ENCODE measurements at places on chromosomes 11 and 22.
A peak's percentile ranks its signal among the peaks of the same experiment; 100 is the strongest.

- no peak for DNase-seq
These were observed 17.9 kb upstream of the TMPRSS6 start for GRCh38 chr22:37127350-37127878.

DNA sequence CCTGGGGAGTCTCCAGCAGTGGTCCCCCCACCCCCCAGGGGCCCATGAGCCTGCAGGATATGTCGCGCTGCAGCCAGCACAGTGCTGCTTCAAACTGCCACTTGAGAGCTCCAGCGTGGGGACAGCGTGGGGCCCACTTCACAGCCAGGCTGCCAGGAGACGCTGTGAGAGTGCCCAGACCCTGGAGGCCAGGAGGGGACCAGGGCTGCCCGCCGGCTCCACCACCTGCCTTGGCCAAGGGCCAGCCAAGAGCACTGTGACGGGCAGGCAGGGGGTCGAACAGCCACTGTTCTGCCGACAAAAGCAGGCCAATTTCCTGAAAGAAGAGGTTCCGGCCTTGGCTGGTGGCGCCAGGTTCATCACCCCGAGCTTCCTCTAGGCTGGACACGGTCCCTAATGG, 60.2 kb downstream of the FLRT1 start:
- no peak for DNase-seq

GRCh38 chr11:128405112-128405511, 182.2 kb downstream of the ETS1 start:
- DNase-seq: no peak

DNA sequence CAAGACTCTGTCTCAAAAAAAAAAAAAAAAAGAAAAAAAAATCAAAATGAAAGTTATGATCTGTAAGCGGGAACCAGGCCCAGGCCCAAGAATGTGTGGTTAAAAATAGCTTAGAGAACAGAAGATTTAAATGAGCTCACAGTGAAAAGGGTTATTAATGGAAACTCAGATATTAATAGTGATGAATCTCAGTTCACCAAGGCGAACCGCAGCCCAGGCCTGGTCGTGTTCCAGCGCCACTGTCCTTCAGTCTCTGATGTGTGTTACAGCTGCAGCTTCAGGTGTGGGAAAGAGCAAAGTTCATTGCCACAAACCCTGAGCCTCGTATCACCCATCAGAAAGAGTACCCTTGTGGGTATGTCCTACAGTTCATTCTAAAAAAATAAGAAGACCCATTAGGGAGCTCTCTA, 107.1 kb downstream of the GAB2 start:
- DNase-seq: no peak

DNA sequence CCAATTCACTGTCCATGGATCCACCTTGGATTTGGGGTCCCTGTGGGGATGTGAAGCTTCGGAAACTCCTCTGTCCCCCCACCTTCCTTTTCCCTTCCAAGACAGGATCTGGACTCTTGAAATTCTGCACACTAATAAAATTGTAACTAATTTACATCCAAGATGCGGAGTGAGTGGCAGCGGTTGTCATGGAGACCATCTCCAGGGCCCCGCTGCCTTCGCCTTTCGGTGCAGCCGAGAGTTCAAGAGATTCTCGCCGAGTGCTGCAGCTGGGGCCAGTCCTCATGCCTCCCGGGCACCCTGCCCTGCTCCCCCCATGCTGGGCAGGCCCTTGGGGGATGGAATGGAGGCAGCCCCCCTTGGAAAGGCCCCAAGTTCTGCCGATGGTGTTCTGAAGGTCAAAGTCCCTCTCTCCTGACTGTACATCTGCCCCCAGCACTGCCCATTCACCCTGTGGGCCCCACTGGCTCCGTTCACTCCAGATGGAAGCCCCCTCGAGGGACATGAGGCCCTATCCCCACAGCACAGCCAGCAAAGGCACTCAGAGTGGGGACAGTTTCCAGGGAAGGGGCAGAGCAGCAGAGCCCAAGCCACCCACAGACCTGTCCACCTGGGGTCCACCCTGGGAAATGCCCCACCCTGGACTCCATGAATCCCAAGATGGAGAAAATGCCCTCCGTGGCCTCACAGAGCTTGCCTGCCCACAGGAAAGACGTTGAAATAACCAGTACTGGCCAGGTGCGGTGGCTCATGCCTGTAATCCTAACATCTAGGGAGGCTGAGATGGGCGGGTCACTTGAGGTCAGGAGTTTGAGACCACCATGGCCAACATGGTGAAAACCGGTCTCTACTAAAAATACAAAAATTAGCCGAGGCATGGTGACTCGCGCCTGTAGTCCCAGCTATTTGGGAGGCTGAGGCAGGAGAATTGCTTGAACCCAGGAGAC, 25.9 kb downstream of the IGLL1 start:
- no peak for DNase-seq

DNA sequence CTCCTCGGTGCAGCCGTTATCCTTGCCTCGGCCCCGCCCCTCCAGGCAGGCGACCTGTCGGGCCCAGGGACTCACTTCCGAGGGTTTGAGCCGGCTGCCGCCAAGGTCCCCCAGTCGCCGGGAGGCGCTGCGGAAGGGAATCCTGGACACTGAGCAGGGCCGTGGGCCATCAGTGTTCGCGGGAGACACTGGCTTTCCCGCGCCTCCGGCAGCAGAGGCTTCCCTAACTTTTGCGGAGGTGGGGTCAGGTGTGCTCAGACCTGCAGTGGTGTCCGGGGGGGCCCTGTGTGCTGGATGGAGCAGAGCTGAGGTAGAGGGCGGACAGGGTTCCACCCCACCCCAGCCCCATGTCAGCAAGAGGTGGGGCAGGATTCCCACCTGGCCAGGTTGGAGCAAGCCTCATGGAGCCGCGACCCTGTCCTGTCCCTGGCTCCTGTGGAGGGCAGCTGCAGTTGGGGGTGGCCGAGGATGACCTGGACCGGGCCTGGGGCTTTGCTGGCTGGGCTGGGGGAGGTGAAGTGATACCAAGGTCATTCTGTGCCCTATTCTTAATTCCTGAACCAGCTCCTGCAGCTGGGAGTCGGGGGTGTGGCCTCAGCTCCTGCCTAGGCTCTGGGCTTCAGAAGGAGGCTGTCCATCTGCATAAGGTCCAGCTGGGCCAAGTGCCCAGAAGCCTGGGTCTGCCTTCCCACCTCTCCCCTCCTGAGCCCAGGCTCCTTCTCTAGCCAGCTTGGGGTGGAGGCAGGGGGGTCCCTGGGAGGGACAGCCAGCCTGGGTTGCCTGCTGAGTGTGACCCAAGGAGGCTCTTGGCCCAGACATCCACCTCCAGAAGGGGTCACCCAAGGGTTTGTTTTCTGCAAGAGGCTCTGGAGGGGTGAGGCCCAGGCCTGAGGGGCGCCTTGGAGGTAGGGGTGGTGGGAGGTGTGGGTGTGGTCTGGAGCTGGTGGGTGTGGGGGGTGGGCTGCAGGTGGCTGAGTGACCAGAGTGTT, 8.4 kb downstream of the TSPAN4 start:
- no peak for DNase-seq

DNA sequence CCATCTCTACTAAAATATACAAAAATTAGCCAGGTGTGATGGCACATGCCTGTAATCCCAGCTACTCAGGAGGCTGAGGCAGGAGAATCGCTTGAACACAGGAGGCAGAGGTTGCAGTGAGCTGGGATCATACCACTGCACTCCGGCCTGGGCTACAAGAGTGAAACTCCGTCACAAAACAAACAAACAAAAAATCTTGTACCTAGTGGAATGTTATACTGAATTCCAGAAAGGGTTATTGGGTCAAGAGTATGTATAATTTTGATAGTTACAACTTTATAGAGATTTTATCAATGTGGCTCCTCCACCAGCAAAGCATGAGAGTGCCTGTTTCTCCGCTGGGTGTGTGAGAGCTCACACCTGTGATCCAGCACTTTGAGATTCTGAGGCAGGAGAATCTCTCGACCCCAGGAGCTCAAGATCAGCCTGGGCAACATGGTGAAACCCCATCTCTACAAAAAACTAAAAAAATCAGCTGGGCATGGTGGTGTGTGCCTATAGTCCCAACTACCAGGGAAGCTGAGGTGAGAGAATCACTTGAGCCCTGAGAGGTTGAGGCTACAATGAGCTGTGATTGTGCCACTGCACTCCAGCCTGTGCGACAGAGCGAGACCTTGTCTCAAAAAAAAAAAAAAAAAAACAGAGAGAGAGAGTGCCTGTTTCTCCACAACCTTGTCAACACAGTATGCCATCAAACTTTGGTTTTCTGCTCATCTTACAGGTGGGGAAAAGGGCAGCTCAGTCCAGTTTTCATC, 12.7 kb upstream of the FOLR1 start:
- DNase-seq: no peak

DNA sequence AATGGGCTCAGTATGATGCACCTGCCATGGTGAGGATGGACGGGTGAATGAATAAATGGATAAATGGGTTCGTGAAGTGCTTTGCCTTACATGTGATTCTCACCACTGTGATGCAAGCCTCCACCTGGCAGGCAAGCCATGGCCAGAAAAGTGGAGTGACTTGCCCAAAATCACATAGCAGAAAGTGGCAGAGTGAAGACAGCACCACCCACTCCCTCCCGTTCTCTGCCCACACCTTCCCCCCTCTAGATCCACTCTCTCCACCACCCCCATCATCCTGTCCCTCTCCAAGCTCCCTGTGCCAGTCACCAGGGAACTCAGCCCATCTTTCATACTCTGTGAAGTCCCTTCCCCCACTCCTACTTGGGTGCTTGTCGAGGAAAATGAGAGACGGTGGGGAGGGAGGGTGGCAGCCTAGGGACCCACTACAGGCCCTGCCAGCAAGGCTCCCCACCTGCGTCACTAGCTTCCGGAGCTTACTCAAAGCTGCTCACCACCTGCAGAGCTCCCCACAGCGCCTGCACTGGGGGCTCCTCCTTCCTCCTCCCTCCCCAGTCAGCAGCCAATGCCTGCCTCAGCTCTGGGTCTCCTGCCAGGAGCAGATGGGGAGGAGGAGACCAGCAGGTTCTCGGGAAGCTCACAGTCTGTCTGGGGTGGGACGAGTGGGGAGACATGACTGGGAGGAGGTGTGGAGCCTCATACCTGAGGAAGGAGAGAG, 82.3 kb downstream of the PDE2A start:
- no peak for DNase-seq

GRCh38 chr11:3841426-3842350, 929 bp upstream of the RHOG start:
- DNase-seq: peak; percentile 90

- no peak for DNase-seq
These were observed 1375.2 kb downstream of the TBC1D22A start for GRCh38 chr22:48137640-48138039.

DNA sequence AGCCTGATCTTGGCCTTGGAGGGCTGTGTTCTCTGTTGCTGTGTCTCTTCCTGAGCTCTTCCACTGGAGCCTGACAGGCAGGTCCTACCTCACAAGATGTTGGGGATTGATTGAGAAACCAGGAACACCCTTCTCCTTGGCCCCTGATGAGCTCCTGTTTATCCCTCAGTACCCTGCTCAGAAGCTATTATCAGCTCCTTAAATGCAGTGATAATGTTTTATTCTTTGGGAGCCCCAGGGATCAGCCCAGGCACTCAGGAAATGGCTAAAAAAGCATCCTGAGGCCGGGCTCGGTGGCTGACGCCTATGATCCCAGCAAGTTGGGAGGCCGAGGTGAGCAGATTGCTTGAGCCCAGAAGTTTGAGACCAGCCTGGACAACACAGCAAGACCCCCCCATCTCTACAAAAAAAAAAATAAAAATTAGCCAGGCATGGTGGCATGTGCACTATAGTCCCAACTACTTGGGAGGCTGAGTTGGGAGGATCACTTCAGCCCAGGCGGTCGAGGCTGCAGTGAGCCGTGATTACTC, 4.9 kb upstream of the PHLDA2 start:
- no peak for DNase-seq

- peak; percentile 52 for DNase-seq
These were observed 404 bp downstream of the DCHS1 start for GRCh38 chr11:6655020-6655789.

- no peak for DNase-seq
These were observed 11.2 kb upstream of the PIK3C2A start for GRCh38 chr11:17219016-17219415.
